GM12864 (cell line): ENCODE measurements at places on chromosomes 7 and 10.

GRCh38 chr7:114650491-114650890 is 235.9 kb downstream of the FOXP2 start:
- DNase-seq: no peak

DNA sequence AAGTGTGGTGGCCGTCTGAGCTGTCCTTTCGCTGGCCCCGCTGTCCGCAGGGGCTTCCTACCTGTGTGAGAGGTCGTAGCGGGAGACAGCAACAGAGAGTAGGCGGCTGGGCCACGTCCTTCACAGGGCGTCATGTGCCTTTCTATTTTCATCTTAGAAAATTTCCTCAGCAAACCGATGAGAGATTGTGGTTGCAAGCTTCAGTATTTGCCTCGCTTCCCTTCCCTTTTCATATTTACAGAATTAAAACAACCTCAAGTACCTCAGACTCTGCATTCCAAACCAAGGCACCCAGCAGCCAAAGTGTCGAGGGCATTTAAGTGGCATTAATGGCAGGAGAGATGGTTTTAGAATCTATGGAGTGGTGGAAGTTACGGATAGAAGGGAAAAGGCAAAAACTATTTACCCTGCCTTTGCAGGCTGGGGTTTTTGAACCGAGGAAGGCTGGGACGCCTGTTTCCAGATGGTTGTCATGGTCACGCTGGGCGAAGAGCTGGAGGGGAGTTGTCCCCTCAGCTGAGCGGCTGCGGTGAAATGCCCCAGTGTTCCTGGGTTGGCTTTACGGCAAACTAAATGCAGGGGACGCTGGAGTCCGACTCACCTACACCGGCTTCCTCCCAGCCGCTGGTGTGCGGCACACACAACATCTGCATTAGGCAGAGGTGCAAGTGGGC is 41.9 kb downstream of the WIPI2 start:
- peak; percentile 89 for DNase-seq

DNA sequence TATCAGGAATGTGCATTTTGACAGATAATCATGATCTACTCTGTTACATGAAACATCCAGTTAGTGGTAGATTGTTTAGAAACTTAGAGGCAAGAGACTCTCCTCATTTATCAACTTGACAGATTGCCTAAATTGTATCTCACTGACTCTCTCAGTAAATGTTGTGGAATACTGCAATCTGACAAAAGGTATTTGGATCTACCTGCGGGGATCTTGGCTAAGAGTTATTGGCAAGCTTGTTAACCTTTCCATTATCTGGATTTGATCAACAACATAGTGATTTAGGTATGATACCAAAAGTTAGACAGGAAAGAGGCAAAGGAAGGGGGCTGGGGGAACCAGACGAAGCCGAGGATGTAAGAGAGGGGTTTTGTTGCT is 2.0 kb downstream of the VSTM2A start:
- DNase-seq: no peak

GRCh38 chr10:6678211-6678803 is 98.2 kb upstream of the PRKCQ start:
- DNase-seq: no peak

DNA sequence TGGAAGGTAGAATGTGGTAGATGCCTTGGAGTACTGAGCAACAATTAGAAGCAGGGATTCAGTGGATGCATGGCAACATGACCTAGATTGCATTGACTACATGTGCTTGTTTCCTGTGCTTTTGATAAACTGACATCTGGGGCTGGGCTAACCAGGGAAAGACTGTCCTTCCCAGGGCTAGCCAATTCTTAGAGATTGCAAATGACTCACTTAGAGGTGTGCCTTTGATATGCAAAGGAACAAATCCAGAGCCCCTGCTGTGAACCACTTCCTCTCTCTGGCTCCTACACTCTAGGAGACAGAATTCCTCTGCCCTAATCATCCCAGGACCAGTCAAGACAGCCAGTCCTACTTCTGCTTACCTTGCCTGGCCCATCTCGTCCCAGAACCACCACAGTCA is 651.5 kb downstream of the LRMDA start:
- no peak for DNase-seq

DNA sequence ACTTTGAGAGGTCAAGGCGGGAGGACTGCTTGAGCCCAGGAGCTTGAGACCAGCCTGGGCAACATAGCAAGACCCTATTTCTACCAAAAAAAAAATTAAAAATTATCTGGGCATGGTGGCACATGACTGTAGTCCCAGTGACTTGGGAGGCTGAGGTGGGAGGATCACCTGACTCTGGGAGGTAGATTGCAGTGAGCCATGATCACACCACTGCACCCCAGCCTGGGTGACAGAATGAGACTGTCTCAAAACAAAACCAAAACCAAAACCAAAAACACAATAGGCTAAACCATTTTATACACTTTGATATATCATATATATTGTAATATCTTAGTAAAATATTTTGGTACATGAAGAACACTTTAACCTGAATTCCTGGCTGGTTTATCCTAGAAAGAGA is 101.6 kb downstream of the RAPGEF5 start:
- DNase-seq: no peak

GRCh38 chr7:9516662-9517061 is 1083.3 kb downstream of the NXPH1 start:
- no peak for DNase-seq

DNA sequence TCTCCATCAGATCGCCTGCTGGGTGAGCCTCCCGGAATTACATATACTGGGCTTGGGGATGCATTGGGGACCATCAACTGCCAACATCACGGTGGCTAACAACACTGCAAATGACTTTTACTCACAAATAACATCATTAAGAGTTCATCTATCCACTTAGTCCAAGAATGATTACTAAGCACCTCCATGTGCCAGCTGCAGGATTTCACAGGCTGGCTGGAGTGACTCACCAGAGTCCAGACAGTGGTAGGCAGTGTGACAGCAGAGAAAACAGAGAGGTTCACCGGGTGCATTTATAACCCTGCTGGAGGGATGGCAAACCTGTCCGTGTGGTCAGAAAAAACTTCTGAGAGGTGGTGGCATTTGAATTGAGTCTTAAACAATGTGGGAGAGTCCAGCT is 3.2 kb upstream of the IGFBP3 start:
- DNase-seq: no peak

GRCh38 chr7:81492240-81492639 is 277.6 kb downstream of the HGF start:
- DNase-seq: no peak

GRCh38 chr10:33391611-33392465 is 57.4 kb upstream of the NRP1 start:
- no peak for DNase-seq

DNA sequence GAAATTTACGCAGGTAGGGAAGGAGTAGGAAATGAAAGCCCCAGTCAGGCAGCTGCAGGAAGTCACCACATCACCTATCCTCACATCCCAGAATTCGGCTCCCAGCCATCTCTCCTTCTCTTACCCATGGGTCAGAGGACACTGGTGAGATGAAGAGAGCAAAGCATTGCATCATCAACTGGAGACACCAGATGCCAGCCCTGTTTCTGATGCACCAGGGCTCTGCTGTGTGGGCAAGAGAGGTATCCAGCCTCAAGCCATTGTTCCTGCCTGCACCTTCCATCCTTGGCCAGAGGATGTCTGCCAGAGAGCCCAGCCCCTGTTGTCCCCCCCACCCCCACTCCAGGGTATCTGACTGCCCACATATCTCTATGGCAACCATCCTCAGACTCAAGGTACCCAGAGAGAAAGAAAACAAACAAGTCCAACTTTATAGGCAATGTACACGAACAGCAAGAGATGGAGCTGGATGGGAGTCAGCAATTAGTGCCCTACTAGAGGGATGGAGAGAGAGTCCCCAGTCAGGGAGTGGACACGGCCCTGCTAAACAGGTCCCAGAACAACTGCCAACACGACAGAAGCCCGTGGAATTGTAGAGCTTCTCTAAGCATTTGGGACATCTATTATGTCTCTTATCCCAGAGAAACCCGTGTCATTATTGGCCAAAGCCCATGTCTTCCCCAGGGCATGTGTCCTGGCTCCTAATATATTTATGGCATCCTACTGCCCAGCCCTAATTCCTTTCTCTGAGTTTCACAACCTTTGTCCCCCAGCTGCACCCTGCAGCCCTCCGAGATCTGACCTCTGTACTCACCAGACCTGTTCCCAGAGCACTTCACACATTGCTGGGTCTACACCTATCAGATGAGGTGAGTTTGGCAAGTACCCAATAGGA is 2.8 kb downstream of the CAMK2G start:
- no peak for DNase-seq

DNA sequence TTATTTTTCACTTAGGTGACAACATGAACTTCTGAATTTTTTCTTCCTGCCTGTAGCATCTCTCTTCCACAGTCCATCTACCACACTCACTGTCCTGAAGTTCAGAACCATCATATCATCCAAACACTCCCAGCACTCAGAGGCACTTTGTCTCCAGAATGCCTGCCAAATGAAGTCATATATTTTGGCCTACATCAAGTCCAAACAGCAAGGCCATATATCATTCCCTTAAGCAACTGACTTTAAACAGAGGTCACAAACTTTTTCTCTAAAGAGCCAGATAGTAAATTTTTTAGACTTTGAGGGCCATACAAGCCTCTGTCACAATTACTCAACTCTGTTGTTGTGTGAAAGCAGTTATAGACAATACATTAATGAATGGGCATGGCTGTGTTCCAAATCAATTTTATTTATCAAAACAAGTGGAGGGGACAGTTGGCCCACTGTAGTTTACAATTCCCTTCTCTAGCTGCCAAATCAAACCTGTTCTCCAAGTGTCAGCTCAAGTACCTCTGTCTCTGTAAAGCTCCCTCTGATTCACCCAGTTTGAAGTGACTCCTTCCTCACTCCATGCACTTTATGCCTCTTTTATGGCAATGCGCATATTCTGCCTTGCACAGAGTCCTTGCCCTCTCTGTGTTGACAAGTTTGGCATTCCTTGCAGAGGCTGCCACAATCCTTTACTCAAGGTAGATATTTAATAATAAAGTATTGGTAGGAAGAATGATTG is 305.7 kb downstream of the FZD1 start:
- DNase-seq: no peak

DNA sequence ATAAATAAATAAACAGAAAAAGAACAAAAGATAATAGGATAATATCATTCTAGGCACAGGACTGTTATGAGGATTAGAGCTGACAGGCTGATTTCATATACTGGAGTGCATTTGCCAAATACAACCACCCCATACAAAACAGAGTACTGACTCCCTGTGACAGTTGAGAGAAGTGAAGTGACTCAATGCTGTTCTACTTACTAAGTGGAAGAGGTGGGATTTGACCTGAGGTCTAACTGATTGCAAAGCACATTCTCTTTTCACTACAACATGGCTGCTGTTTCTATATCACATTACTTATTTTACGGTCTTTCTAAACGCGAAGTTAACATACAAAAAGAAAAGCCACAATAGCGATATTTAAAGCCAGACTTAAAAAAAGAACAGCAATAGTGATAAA is 51.4 kb downstream of the ITGB1 start:
- no peak for DNase-seq

DNA sequence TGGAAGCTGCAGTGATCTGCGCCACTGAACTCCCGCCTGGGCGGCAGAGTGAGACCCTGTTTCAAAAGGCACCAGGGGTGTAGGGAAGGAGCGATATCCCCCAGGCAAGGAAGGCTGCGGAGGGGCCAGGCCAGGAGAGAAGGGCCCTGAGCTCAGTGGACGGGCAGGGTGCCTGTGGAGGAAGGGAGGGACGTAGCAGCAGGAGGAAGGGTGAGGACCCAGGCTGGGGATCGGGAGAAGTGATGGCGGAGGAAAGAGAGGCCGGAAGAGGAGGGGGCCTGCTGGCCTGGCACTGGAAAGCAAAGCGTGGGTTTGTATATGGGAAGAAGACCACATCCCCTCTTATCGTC is 45.6 kb downstream of the ALOX5 start:
- no peak for DNase-seq

DNA sequence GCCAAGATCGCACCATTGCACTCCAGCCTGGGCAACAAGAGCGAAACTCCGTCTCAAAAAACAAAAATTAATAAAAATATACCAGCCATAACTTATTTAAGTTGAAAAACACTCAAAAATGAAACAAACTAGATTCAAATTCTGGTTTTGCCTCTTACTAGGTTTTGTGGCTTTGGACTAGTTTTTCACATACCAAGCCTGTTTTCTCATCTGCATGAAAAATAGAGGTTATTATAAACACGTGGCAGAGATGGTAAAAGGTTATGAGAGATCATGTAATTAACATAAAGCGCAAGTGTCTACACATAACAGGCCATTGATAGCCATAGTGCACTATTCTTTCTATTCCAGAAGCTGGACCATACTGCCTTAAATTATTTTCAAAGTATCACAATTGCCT is 35.5 kb upstream of the CABCOCO1 start:
- no peak for DNase-seq

GRCh38 chr10:97210543-97210960 is 24.8 kb upstream of the SLIT1 start:
- no peak for DNase-seq

DNA sequence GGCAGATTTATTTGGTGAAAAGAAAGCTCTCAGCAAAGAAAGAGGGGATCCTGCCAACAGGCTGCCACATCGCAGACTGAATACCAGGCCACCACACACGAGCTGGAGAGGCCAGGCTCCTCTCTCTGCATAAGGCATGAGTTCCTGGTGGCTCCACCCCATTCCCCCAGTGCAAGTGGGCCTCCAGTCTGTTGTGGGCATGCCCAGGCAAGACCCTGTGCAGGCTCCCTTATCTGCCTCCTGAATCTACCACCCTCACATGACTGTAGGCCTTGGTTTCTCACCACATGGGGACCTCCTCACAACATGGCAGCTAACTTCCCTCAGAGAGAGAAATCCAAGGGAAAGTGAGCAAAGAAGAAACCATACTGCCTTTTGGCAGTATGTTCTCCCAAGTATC is 26.7 kb upstream of the CUL1 start:
- no peak for DNase-seq

DNA sequence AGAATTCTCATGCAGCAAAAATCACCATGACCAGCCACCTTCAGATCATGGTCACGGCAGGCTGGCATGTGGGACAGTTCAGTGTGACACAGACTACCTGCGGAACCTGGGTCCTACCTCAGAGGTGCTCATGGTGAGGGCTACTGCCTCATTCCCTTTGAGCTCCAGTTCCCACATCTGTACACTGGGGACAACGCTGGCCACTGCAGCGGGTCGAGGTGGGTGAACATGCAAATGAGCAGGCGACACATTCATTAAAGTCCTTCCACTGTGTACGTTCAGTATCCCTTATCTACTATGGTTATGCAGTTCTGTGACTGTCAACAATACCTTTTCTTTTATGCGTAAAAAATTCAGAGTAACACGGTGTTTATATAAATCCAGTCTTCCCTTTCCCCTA is 218.7 kb upstream of the AOAH start:
- DNase-seq: no peak

GRCh38 chr7:15832996-15833395 is 146.5 kb upstream of the MEOX2 start:
- DNase-seq: no peak

GRCh38 chr7:116576350-116577319 is 51.8 kb downstream of the CAV1 start:
- DNase-seq: no peak
